ENCODE measurements at places on chromosomes 2 and 18. TPM values are rescaled to one million over a fixed set of nuclear protein-coding genes. Genes with fewer than 3 reads are reported as not detected.

Gene EPHA4
- polyA plus RNA-seq = 11.3 TPM

Gene SP5
- polyA plus RNA-seq = 3.1 TPM

Gene OSBPL6
- polyA plus RNA-seq = 6.1 TPM

Gene CABYR
- 2.5 TPM for polyA plus RNA-seq

Gene THAP4
- polyA plus RNA-seq = 39.5 TPM

Gene GRB14
- polyA plus RNA-seq = 2.6 TPM

Gene TMEM163
- 0.67 TPM for polyA plus RNA-seq

Gene ZFP36L2
- polyA plus RNA-seq = 59.0 TPM

Gene NCKAP5
- 6.8 TPM for polyA plus RNA-seq

Gene SERPINB3
- polyA plus RNA-seq = not detected

Gene UGT1A1
- polyA plus RNA-seq = 0.04 TPM

Gene ACADL
- 5.9 TPM for polyA plus RNA-seq

Gene LOXHD1
- 3.6 TPM for polyA plus RNA-seq

Gene PAX8
- 2.2 TPM for polyA plus RNA-seq

Gene CENPA
- 12.9 TPM for polyA plus RNA-seq

Gene ACTG2
- polyA plus RNA-seq = 5.3 TPM

Gene FEV
- not detected for polyA plus RNA-seq

Gene C1QL2
- not detected for polyA plus RNA-seq

Gene MAP3K2
- 19.9 TPM for polyA plus RNA-seq

Gene REG3G
- polyA plus RNA-seq = not detected

Gene DYSF
- polyA plus RNA-seq = 95.1 TPM

Gene DPYSL5
- 15.6 TPM for polyA plus RNA-seq

Gene HOXD13
- polyA plus RNA-seq = not detected

Gene POTEE
- polyA plus RNA-seq = not detected

Gene GULP1
- 25.3 TPM for polyA plus RNA-seq

Gene TNFRSF11A
- 3.1 TPM for polyA plus RNA-seq

Gene SH3RF3
- 3.8 TPM for polyA plus RNA-seq

Gene ASXL3
- polyA plus RNA-seq = 4.5 TPM

Gene EMX1
- not detected for polyA plus RNA-seq

Gene CNTNAP5
- 0.20 TPM for polyA plus RNA-seq

Gene SERPINB11
- polyA plus RNA-seq = not detected

Gene WDR7
- polyA plus RNA-seq = 13.9 TPM

Gene STK25
- 242 TPM for polyA plus RNA-seq

Gene SRD5A2
- 0.05 TPM for polyA plus RNA-seq

Gene GKN2
- not detected for polyA plus RNA-seq

Gene ASB1
- polyA plus RNA-seq = 41.5 TPM

Gene PIK3C3
- 42.5 TPM for polyA plus RNA-seq

Gene G6PC2
- not detected for polyA plus RNA-seq

Gene NEURL3
- 0.39 TPM for polyA plus RNA-seq

Gene NAT8
- polyA plus RNA-seq = not detected

Gene ADAM23
- 9.7 TPM for polyA plus RNA-seq
